ENCODE measurements at places on chromosomes 12 and 14. TPM values are rescaled to one million over a fixed set of nuclear protein-coding genes. Genes with fewer than 3 reads are reported as not detected.

The FAM161B gene
- polyA plus RNA-seq: 6.1 TPM

The POTEG gene
- polyA plus RNA-seq: not detected

The SLC6A12 gene
- 0.30 TPM for polyA plus RNA-seq

The OR6C2 gene
- not detected for polyA plus RNA-seq

The DTX1 gene
- 0.59 TPM for polyA plus RNA-seq
